ENCODE measurements at places on chromosomes 12 and 14.

GRCh38 chr14:95536671-95537070 lies 1.8 kb downstream of the GLRX5 start:
- no peak for DNase-seq

- DNase-seq: no peak
Measured at GRCh38 chr12:25797386-25797785, 161.1 kb upstream of the RASSF8 start.

GRCh38 chr14:64159588-64159987 lies 134.6 kb downstream of the ESR2 start:
- no peak for DNase-seq

DNA sequence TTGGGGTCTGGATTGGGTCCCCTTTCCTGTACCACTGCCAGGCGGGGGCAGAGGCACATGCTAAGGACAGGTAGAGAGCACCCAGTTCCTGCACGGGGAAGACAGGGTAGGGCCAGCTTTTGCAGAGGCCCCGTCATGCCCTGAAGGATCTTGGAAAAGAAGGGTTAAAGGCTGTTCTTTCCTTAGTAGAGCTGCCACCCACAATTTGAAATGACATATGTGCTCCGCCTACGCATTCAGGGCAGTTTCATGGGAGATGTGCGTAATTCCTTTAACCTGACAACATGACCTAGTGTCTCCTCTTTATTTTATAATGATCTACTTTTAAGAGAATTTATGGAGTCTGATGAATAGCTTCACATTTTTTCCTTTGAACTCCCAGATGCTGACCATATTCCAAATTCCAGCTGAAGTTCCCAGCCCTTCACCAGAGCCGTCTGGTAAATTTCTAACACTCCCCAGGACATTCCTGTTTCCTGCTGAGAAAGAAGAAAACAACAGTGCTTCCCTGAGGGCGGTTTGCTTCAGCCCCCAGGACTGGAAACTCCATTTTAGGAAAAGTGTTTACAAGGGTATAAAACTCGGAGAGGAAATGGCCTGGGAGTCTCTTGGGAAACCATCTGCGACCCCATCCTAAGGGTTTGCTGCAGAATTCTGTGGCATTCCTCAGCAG lies 58.9 kb upstream of the PLEKHG3 start:
- peak; percentile 80 for DNase-seq

- DNase-seq: no peak
Measured at GRCh38 chr14:101719045-101719645, 42.4 kb upstream of the PPP2R5C start.

GRCh38 chr14:97900196-97900854 lies 1103.1 kb downstream of the VRK1 start:
- no peak for DNase-seq

- no peak for DNase-seq
Measured at GRCh38 chr12:13764748-13765147, 216.7 kb downstream of the GRIN2B start.

DNA sequence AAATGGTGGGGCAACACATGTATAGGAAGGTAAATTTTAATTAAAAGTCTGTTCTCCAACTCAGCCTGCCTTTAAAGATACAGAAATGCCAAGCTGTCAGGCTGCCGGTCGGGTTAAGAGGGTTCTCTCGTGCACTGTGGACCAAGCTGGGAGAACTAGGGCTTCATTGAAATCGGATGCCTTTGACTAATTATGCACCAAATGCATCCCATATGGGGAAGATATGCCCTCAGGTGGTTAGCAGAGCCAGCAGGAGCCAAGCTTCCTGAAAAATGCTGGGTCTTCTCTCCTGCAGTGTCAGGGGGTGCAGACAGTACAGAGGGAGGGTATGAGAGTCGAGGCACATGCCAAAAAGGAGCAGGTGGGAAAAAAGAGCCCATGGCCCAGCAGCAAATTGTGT lies 236.1 kb downstream of the CACNA1C start:
- no peak for DNase-seq

DNA sequence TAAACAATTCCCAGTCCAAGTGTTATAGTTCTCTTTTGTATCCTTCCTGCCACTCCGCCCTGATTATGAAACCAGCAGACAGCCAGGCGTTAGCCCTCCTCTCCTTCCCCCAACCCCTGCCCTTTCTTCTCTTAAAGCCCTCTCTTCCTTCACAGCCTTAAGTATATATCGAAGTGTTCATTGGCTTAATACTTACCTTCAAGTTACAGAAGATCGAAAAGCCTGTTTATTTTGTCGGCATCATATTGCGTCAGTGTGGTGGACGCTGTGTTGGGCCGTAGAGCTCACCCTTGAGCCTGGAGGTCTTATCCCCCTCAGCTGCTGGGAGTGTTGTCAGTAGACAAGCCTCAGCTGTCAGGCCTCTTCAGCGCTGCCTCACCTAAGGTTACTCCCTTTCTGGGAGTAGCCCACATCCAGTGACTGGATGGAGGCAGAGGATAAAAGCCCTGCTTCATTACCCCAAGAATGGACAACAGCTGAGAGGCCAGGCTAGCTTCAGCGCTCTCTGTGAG lies 36.2 kb downstream of the CMAS start:
- no peak for DNase-seq

DNA sequence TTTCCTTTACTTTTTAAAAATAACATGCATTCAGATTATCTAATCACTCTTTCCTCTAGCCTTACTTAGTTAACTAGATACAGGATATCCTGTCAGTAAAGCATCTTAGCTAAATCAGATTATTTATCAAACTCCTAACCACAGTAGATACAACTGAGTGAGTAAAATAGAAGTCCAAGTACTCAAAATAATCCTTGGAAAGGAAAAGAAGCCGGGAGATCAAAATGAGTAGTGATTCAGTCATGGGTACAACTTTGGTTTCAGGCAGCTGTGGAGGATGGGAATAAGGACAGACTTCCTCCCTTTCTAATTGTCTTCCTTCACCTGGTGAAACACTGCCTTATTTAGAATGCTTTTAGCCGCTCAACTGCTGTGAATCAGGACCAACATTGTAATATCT lies 29.4 kb downstream of the GNG2 start:
- DNase-seq: no peak

DNA sequence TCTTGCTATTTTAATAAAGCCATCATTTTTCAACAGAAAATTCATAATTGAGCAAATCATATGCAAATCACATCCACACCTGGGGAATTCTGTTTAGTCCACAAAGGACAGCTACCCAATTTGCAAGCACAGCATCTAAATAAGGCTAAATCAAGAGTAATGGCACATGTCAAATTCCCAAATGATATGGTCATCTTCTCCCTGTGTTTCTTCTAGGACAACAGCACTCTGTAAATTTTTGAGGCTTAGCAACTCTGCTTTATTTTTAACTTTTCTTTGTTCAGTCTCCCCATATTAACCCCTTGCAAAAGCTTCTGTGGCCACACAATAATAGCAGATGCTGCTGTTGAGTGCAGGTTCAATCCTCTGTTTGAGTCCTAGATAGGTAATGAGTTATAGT lies 155.6 kb upstream of the DAAM1 start:
- DNase-seq: no peak

- no peak for DNase-seq
Measured at GRCh38 chr12:50984586-50985298, 32.4 kb downstream of the HIGD1C start.

DNA sequence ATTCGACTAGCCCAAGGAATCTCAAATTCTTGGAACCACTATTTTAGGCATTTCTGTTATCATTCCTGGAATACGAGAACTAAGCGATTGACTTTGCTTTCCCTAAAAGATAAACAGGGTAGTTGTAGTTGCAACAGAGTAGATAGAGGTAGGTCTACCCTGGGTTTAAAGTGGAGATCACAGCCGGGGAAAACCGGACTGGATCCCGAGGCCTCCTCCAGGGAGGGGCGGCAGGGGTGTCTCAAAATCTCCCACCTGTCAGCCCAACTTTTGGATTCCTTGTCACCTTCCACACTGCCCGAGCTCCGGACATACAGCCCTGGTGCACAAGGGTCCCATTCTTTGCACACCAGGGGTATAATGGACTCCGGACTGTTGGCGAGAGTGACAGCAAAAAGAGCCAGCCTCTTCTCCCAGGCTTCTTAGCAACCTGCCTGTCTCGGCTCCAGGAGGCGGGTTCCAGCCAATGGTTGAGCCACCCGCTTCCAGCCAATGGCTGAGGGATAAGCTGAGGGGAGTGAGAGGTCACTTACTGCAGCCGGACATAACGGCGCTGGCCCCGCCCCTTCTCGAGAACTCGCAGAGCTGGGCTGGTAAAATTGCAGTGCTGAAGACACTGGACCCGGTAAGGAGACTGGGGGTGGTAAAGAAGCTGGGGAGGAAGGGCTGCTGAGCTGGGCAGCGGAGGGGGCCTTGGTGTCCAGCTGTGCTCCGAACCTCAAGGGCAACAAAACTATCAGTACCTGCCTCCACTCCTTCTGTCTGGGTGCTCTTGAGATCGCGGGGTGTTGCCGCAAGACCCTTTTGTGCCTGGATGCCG lies at the start of gene SUOX:
TSS of gene SUOX (plus strand) at position 562 of the 820 bp plus-strand sequence. CDS start 4,946 bp downstream, outside the sequence.
- peak; percentile 96 for DNase-seq

DNA sequence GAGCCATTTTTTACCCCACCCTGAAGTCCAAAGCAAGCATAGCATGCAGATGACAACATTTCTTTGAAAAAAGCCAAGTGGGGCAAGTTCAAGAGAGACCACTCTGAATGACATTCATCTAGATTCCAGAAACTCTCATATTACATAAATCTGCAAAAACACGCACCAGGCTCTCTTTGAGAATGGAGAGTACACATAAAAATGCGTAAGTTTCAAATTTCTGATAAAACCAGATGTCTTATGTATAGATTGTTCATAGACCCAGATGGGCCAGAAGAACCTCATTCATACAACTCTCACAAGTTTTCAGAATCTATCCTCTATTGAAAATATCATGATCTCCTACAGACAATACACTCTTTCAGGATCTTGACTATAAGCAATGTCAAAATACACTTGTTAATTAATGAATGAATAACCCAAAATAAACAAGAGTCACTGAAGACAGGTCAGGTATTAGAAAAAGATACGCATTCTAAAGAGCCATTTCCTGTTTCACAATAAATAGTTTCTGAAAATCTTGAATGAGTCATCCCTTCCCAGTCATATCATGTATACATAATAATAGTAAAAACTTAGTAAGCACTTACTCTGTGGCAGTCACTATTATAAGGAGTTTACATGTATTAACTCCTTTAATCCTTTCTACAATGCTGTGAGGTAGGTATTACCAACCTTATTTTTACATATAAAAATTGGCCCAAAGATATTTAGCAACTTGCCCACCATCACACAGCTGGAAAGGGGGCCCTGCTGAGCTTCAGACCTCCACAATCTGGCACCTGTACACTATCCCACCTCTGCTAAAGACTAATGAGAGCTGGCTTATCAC lies 72.0 kb downstream of the PPP2R5E start:
- no peak for DNase-seq

DNA sequence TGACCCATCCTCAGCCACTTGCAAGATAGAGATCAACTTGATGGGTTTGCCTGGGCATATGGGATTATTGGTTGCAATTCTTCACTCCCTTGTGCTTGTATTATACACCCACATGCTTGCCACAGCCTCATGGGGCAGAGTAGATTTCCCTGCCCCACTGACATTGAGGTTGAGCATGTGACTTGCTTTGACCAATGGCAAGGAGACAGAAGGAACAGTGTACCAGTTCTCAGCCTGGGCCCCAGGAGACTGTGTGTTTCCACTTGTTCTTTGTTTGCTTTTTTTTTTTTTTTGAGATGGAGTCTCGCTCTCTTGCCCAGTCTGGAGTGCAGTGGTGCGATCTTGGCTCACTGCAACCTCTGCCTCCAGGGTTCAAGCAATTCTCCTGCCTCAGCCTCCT lies 31.8 kb downstream of the CALM1 start:
- no peak for DNase-seq

DNA sequence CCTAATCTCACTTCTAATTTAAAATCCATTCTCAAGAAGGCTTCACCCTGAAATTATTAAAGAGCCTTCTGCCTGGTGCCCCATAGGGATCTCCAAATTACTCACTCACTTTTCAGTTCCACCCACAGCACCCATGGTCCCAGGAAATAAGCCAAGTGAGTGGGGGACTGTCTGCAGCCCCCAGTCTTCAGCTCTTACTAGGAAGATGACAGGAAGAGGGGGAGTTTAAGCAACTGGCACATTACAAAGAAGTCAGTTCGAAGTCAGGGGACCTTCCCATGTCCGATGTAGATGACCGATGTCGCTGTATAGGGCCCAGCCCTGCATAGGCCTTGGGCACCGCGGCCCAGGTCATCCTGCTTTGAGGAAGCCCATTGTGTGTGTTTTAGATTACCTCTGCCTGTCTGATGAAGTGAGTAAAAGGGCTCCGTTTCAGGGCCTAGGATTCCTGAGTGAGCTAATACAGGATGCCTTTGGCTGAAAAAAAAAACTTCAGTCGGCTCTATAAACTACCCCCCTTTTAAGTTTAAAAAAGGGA lies 1.9 kb downstream of the ACTN1 start:
- no peak for DNase-seq

- DNase-seq: no peak
Measured at GRCh38 chr12:101642115-101643067, 47.6 kb downstream of the MYBPC1 start.

- peak; percentile 78 for DNase-seq
Measured at GRCh38 chr12:117032593-117033381, 66.4 kb downstream of the TESC start.

DNA sequence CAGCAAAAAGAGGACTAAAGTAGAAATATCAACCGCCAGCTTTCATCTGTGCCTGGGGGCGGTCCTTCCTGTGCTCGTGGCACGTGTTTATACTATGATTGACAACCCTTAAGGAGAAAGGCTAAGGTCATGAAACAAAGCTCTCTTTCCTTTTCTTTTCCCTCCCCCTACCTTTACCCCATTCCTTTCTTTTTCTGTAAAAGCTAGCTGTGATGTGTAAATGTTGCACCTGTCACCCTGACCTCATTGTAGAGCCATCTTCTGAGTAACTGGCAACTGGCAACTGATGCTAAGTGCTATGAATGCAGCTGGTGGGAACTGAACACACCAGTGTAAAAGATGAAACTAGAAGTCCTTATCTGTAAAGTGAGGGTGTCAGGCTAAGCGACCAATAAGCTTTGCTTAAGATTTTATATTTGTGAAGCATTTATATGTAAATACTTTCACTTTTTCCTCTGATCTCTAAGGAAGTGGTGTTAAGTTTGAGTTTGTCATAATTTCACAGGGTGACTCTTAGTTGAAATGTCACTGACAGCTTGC lies 102.8 kb upstream of the BCAT1 start:
- no peak for DNase-seq

- peak; percentile 56 for DNase-seq
Measured at GRCh38 chr12:10331642-10332239, 24.1 kb downstream of the KLRD1 start.

GRCh38 chr12:115267464-115267863 lies 583.5 kb upstream of the TBX3 start:
- peak; percentile 46 for DNase-seq

GRCh38 chr14:104219731-104220214 lies 81.4 kb downstream of the KIF26A start:
- DNase-seq: no peak

GRCh38 chr12:62532333-62532732 lies 65.7 kb downstream of the MON2 start:
- DNase-seq: no peak

DNA sequence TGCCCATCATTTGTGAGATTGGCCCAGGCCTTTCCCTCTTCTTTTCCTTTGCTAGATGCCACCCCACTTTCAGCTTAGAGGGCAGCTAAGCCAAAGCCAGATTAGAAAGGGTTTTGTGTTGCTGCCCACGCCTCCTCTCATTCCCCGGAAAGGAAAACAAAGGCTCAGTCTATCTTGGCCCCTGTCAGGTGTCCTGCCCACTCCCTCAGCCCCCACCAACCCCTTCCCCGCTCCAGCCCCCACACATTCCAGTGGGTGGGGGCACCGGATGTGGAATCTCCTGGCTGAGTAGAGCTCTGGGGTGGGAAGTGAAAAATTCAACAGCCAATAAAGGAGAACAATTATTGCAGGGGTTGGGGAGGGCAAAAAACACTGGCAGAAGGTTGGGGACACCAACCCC lies 2.2 kb downstream of the BLOC1S1 start:
- DNase-seq: no peak

GRCh38 chr14:57389646-57390036 lies 745 bp upstream of the NAA30 start:
- DNase-seq: peak; percentile 6
